ENCODE measurements at places on chromosomes 2 and 18.

DNA sequence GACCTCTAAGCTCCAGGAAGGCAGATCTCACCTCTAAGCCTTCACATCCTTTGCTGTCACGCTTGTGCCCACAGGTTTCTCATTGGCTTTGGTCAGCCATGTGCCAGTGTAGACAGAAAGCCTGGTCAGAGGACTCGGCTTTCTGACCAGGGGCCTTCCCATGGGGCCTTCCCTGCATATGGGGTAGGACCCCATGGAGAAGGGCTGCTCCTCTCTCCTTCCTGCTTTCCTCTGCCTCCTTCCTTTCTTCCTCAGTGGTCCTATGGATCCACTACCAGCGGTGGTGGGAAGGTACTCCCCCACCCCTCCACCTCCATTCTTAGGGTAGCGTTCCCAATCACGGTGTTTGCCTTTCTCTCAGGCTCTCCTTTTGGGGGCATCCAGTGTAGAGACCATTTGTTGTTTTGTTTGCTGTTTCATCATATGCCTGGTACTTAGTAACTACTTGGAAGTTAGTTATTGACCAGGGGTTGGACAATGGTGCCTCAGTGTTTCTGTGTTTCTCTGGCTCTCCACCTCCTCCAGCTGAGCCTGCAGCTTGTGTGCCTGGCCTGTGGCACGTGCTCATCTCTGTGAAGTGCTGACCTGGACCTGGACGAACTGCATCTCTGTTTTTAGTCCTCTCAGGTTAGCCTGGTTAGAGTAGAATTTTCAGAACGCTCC lies 71.6 kb downstream of the ZNF407 start:
- no peak for DNase-seq

DNA sequence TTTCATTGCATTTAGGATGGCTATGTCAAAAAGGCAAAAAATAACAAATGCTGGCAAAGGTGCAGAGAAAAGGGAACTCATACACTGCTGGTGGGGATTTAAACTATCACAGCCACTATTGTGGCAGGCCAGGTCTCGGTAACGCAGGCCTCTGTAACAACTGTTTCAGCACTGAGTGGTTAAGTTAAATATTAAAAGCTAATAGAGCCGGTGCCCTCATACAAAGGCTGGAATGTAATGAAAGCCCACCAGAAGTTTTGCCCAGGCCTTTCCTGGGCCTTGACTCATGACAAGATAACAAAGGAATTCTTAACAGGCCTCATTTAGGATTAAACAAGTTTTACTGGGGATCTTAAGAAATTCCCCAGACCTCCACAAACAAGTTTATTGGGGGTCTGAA lies 10.7 kb downstream of the MERTK start:
- no peak for DNase-seq

DNA sequence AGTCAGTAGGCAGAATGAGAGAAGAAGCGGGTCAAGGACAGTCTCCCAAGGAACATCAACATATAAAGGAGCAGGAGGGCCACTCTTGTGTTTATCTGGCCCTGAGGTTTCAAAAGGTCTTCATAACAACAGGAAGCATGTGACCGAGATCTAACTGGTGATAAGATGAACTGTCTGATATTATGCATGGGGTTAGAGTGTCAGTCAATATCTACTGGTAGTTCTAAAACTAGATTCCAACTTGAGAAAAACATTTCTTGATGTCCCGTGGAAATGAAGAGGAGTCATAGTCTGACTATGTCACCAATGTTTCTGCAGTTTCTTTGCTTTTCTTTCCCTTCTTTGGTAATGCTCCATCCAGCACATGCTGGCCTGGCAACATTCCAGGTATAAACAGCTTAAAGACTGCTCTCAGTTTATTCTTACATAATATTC lies 77.5 kb upstream of the ITPRID2 start:
- no peak for DNase-seq

GRCh38 chr2:127911737-127912136 lies 26.0 kb upstream of the AMMECR1L start:
- no peak for DNase-seq
